ENCODE measurements at places on chromosomes 7 and 10. TPM values are rescaled to one million over a fixed set of nuclear protein-coding genes. Genes with fewer than 3 reads are reported as not detected.

- DNase-seq, result no peak
- H3K27ac ChIP-seq, result no peak overlapping the region
Measured at GRCh38 chr7:133705596-133705995, 421.5 kb upstream of the LRGUK start.

DNA sequence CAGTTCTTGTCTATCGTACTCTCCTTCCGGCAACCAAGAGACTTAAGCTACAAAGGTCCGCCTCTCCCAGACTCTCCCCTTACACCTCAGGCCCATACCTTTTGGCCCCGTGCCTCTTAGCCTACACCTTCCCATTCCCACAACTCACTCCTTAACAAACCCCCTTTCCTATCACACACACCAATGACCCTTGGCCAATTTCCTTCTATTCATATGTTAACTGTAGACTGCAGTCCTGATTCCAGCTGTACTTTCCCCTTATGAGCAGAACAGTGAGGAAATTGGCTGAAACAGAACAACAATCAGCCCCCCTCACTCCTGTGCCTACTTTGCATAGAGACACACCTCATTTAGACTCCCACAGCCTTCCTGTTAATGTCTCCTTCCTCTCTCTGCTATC is 1.4 kb upstream of the TMEM139 start:
- H3K4me1 ChIP-seq, result peaks cover 40% of the 10 kb centered on the region
- H3K27me3 ChIP-seq, result no peaks in the 10 kb centered on the region
- no peaks in the 10 kb centered on the region for H3K36me3 ChIP-seq
- H3K4me3 ChIP-seq, result peak overlapping the region; percentile 74

- no peak overlapping the region for H3K4me3 ChIP-seq
- peaks cover 31% of the 10 kb centered on the region for H3K4me1 ChIP-seq
- H3K36me3 ChIP-seq, result no peaks in the 10 kb centered on the region
- no peak overlapping the region for H3K27ac ChIP-seq
Measured at GRCh38 chr7:26159243-26159642, 7.2 kb downstream of the NFE2L3 start.

DNA sequence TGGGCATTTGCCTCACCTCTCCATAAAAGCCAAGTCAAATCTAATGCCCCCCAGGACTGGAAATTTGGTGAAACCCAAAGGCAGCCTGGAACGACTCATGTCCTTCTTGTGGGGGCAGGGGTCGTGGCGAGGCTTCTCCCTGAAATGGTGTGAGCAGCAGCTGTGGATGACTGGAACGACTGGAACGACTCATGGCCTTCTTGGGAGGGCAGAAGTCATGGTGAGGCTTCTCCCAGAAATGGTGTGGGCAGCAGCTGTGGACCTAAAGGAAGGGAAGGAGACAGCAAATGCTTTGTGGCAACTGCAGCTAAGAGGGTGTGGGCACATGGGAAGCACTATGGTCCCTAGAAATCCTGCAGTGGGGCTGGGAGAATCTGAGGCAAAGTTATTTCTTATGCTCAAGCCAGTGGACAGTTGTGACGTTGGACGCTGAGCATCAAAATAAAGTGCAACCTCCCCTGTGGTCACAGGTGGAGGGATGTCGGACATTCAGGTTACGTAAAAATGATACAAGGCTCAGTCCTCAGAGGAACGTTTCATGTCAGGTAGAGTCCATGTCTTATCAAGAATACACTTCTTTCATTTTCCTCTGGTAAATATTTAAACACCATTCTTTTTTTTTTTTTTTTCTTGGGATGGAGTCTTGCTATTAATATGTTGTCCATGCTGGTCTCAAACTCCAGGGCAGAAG is 107.0 kb upstream of the KIF5B start:
- DNase-seq, result no peak
- no peaks in the 10 kb centered on the region for H3K4me1 ChIP-seq
- no peak overlapping the region for H3K4me3 ChIP-seq
- H3K36me3 ChIP-seq, result no peaks in the 10 kb centered on the region

DNA sequence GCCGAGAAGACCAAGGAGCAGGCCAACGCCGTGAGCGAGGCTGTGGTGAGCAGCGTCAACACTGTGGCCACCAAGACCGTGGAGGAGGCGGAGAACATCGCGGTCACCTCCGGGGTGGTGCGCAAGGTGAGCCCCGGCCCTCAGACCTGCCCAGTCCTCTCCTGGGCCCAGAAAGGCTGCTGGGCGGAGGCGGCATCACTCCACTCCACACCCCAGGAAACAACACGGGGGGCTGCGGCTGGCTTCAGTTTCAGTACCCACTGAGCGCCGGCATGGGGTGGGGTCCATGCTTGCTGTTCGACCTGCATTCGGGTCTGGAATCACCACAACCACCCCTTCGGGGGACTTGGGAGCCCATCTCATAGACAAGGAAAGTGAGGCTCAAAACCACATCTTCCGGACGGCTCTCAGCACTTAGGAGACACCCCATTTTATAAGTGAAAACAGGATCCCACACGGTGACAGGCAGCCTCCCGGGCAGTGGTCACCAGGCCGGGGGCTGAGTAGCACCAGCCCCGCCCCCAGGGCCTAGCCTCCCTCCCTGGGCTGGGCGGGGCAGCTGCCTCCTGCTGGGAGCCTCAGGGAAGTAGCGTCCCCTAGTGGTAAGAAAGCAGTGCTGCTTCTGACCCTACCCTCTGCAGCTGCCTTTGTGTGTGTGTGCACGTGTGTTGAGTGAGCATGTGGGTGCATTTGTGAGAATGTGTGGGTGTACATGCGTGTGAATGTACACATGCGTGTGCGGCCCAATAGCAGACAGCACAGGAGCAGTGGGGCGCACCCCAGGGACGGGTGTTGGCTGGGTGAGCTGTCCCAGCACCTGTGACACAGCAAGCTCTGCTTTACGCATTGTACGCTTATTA is 1.8 kb downstream of the SNCG start:
- no peaks in the 10 kb centered on the region for H3K4me1 ChIP-seq
- H3K4me3 ChIP-seq, result no peak overlapping the region
- H3K27ac ChIP-seq, result no peak overlapping the region
- peaks cover 6% of the 10 kb centered on the region for H3K27me3 ChIP-seq
- no peak for DNase-seq
- H3K36me3 ChIP-seq, result no peaks in the 10 kb centered on the region

The CNTNAP2 gene
- 38.2 TPM for polyA plus RNA-seq

The HSPA14 gene
- 22.4 TPM for polyA plus RNA-seq

The GBX1 gene
- polyA plus RNA-seq, result not detected

The CCDC172 gene
- not detected for polyA plus RNA-seq

All from naive B cell (primary cell).